Anterior cingulate cortex (tissue), 58 donors: ENCODE measurements at places on chromosomes 2 and 18.

DNA sequence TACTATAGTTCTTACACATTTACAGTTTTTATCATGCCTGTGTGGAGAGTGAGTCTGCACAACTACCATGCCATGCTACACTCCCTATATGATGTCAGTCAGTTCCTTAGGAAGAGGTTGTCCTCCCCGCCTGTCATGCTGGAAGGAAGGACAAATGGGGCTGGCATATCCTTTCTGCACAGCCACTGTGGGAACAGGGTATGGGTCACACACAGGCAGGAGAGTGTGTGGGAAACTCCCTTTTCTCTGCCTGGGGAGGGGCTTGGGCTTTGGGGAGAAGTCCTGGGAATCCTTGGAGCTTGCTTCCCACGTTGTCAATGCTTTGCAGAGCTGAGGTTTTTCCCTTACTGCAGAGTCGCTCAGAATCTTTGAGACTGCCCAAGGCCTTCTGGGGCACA lies 232.1 kb downstream of the PRKCE start:
- no peak for DNase-seq

GRCh38 chr2:101795033-101795432 lies 97.5 kb downstream of the MAP4K4 start:
- no peak for DNase-seq

GRCh38 chr2:166984797-166985196 lies 96.5 kb downstream of the XIRP2 start:
- no peak for DNase-seq

DNA sequence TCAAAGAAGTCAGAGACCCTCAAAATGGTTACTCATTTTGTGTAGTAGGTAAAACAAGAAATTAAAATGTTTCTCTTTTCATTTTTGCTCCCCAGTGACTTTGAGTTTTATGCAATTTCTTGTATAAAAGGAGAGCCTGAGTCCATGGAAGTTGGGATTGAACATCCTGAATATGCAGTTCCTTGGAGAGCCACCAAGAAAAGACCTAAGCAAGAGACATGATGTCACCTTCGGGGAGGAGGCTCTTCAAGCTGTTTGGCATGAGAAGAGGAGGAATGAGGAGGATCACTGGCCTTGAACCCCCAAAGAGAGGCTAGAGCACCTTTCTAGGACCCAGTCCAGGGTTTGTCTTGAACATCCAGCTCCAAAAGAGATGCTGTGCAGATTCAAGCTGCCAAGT lies 83.5 kb upstream of the STPG4 start:
- DNase-seq: no peak
